Hematopoietic multipotent progenitor cell treated with erythropoietin and hydrocortisone succinate and interleukin-3 and kit ligand, for 17 days (in vitro differentiated cells): ENCODE measurements at places on chromosomes 2 and 18.

GRCh38 chr18:31720867-31721266 is 36.5 kb upstream of the B4GALT6 start:
- no peak for DNase-seq

DNA sequence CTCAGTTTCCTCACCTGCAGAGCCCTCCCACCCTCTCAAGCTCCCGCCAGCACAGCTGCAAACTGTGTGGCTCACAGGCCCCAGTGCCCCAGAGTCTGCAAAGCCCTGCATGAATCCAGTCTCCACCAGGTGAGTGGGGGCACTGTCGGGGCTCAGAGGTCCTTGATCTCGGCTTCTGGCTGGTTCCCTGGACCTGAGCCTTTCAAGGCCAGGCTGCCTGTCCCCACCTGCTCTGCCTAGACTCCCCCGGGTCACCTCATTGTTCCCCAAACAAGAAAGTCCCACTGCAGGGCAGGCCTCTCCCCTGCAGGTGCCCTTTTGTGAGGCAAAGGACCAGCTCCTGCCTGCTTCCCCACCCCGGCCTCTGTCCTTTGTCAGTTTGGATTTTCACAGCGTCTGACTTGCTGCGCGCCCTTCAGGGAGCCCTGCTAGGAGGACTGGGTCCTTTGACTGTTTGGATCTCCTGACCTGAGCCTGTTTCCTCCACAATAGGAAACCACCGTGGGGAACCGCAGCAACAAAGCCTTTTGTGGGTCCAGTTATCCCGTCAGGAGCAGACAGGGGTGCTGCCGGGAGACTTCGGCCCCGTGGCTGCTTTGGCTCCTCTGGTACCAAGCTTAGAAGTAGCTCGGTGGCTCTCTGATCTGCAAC is 200.5 kb upstream of the HDAC4 start:
- no peak for DNase-seq

DNA sequence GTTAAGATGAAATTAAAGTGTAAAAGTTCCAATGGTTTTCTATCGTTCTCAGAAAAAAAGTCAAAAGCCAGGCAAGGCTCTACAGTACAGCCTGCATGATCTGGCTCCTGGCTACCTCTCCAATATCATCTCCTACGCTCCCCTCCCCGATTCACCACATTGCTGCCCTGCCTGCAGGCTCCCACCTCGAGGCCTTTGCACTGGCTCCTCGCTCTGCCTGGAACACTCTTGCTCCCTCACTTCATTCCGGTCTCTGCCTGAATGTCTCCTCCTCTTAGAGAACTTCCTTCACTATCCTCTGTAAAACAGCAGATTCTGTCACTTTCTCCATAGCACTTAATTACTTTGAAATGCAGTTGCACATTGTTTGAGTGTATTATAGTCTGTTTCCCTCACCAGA is 72.5 kb downstream of the KLF7 start:
- no peak for DNase-seq

DNA sequence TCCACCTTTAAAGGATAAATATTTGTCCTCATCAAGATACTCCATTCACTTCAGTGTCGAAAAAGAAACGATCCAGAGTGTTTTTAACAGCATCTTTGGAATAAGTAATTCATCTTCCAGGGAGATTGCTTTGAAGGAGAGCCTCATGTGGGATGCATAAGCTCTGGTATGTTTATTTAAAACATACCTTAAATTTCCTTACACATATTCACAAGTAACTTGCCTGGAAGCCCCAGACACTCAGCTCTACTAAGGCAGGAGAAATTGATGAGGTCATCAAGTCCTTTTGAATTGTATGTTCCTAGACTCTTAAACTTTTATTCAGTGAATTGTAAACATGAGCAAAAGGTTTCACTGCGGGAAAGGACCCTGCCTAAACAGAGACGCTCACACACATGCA is 103.0 kb downstream of the CDK15 start:
- DNase-seq, result no peak

DNA sequence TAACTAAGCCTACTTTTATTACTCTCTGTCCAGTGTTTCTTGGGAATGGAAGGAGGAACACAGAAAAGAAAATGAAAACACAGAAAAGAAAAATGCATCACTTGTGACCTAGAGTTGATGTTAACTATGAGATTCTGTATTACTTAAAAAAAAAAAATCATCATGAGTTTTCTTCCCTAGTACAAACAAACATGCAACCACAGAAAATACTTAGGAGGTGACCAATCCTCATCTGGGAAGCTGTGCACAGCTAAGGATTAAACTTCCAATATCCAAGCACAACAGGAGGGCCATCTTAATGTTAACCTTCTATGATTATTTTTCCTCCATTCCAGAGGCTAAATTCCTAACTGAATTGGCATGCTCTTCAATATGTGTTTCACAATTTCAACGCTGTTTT is 1140.4 kb downstream of the LRP1B start:
- no peak for DNase-seq

DNA sequence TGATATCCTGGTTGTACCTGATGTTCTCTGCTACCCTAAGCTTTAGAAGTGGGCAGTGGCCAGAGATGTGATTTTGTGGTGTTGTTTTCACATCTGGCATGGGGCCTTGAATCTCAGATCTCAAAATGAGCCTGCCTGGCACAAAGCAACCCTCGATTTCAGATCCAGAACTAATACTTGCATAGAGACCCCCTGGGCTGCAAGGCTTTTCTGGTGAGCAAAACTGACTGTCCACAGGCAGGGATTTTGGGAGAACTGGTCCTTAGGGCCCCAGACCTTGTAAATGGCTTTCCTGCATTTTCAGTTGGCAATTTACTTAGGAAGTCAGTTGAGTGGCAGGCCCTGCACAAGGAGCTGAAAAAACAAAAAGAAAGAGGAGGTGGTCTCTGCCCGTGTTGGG is 265.3 kb downstream of the MYCN start:
- no peak for DNase-seq

- DNase-seq, result no peak
Measured at GRCh38 chr18:28032177-28032576, 144.8 kb downstream of the CDH2 start.

- no peak for DNase-seq
Measured at GRCh38 chr2:122150524-122151280, 395.3 kb downstream of the TSN start.

- DNase-seq, result no peak
Measured at GRCh38 chr2:176650104-176650837, 381.0 kb downstream of the MTX2 start.

- DNase-seq, result no peak
Measured at GRCh38 chr18:47557160-47557559, 305.7 kb upstream of the SKOR2 start.

GRCh38 chr2:6111781-6112261 is 419.6 kb downstream of the SOX11 start:
- DNase-seq, result no peak

GRCh38 chr2:105866216-105867185 is 121.8 kb downstream of the NCK2 start:
- DNase-seq, result no peak

DNA sequence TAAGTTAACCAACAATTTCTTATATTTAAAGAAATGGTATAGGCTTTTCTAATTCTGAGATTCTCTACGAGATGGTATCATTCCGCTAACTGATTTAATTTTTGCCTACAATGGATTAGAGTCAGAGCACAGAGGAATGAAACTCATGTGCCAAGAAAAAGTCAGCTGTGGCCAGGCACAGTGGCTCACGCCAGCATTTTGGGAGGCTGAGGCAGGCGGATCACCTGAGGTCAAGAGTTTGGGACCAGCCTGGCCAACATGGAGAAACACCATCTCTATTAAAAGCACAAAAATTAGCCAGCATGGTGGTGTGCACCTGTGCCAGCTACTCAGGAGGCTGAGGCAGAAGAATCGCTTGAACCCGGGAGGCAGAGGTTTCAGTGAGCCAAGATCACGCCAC is 17.0 kb upstream of the TTN start:
- no peak for DNase-seq

DNA sequence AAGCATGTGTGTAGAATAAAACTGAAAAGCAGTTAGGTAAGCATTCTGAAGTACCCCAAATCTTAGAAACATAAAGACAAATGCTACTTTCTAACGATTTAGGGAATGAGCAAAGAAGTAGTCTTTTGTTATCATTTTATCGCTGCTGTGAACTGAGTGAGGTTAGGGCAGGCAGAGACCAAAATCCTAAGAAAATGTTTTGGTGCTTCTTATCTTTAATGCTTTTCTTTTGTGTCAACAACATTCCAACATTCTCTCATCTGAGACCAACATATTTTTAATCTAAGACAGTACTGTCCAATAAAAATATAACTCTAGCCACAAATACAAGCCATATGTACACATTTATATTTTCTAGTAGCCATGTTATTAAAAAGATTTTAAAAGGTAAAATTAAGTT is 789.4 kb upstream of the PIK3C3 start:
- no peak for DNase-seq

- no peak for DNase-seq
Measured at GRCh38 chr2:3654531-3655225, 3.3 kb upstream of the ALLC start.
